ENCODE measurements at places on chromosomes 4 and X.

DNA sequence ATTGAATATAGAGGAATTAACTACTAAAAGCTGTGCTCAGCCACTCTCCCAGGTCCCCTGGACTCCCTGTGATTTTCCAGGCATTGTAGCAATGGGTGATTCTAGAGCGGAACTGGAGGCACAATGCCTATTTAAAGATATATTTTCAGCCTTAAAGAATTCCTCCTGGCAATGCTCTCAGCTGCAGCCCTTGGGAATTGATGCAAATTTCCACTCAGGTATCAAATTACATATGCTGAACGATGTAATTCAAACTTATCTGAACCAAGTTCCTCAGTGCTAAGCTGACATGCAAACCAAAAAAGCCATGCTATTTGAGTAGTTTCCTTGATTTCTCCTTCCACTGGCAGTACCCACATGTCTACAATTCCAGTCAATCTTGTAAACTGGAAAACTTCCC lies 86.3 kb upstream of the GABRA3 start:
- DNase-seq, result no peak

DNA sequence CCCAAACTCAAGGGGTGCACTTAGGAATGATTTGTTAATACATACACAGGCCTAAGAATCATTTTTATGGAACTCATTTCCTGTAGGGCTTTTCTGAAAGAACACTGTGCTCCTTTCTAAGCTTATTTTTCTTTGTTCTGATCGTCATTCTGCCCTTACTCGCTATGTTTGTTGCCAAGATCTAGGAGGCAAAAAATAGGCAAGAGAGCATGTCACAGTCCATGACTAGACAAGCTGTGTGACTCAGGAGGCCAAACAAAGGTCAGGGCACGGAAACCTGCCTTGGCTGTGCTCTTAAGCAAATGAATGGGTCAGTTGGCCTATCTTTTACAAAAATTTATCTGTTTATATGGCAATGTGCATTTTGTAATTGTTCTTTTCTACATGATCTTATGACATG lies 42.5 kb upstream of the C1GALT1C1 start:
- DNase-seq, result no peak

- no peak for DNase-seq
Observed at GRCh38 chr4:100834616-100835015, 316.8 kb upstream of the EMCN start.

- DNase-seq, result no peak
Observed at GRCh38 chr4:107212565-107212964, 176.5 kb upstream of the DKK2 start.

DNA sequence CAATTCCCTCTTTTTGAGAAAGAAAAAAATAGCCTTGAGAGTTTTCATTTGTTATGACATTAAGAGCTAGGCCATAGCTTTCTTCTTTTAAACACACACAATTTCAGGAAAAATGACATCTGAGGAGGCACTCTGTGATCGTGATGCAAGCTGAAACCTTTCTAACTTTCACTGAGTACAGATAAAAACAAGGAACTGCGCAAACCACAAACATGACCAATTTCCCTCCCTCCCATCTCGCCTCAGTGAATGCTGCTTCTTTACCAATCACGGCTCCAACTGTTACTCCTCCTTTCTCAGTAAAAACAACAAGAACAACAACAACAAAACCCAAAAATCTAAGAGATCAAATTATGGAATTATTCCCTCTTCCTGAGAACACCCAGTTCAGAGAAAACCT lies 626.8 kb downstream of the TLL1 start:
- no peak for DNase-seq

Data from stimulated activated CD4-positive, alpha-beta T cell treated with anti-CD3 and anti-CD28 coated beads, Interleukin-2, amount 100 ng/mL, for 24 hours (primary cell).